ENCODE measurements at places on chromosomes 4 and X.

DNA sequence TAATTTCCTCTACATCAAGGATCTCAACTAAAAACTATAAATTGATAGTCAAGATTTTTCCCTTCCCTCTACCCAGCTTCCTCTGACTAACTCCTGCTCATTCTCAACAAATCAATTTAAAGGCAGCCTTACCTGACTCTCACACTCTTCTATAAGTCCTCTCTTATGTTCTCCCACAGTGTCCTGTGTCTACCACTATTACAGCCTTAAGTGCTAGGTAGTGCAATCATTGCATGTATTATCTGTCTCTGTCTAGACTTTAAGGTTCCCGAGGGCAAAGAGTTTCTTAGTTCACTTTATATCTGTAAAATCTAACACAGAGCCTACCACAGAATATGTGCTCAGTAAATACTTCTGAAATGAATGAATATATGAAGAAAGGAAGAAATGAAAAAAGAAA is 123.7 kb downstream of the BTC start:
- DNase-seq, result no peak

- peak; percentile 26 for DNase-seq
Measured at GRCh38 chr4:148061141-148061481, 329.2 kb downstream of the ARHGAP10 start.

GRCh38 chrX:68874076-68874475 is 45.3 kb downstream of the EFNB1 start:
- DNase-seq, result no peak

- no peak for DNase-seq
Measured at GRCh38 chr4:153555730-153556434, 89.7 kb downstream of the TMEM131L start.

- DNase-seq, result no peak
Measured at GRCh38 chr4:121239951-121240350, 75.8 kb upstream of the TNIP3 start.

GRCh38 chrX:80282535-80282934 is 137.7 kb upstream of the TENT5D start:
- DNase-seq, result no peak

DNA sequence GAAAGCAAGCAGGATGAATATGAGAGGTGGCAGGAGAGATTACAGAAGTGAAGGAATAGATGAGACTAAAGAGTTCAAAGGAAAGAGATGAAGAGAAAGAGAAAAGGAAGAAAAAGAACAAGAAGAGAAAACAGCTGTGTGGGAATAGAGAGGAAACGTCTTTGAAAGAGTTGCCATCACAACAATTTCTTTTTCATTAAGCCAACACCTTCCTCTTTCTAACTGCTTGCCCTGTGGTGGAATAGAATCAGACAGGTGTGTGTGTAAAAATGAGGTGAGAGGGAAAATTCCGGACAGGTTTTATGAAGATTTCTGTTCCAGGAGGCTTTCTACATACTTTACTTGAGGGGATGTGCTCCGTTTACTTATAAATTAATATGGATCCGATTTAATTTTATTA is 28.8 kb downstream of the DTHD1 start:
- no peak for DNase-seq

DNA sequence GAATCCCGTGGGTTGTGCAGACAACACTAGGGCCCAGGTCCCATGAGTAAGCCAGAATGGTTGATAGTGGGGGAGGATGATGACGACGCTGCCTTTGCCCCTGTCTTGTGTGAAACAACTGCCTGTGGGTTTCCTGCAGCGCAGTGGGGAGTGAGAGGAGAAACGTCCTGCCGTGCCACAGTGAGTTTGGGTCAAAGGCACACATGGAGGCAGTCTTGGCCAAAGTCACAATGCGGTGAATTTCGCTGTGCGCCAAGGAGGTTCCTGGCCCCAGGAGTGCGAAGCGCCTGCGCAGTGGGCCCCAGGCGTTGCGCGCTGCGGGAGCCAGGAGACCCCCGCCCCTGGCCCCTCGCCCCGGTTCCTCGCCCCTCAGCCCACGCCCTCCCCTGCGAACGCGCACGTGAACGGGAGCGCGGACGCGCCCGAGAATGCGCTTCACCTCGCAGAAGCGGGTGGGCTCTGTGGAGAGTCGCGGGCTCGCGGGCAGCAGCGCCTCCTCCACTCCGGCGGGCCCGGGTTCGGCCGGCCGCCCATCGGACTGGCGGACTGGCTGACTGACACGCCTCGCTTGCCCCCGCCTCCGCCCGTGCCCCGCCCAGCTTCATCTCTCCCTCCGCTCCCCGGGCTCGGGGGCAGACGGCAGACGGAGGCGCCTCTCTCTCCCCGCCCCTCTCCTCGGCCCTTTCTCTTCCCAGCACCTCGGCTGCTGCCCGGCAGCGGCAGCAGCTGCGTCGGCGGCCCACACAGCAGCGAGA is at the start of gene NUDT10:
TSS of gene NUDT10 (plus strand) at position 635 of the 755 bp plus-strand sequence. CDS start 144 bp downstream, outside the sequence.
- peak; percentile 2 for DNase-seq

- no peak for DNase-seq
Measured at GRCh38 chr4:29081234-29081955, 1638.8 kb upstream of the PCDH7 start.

DNA sequence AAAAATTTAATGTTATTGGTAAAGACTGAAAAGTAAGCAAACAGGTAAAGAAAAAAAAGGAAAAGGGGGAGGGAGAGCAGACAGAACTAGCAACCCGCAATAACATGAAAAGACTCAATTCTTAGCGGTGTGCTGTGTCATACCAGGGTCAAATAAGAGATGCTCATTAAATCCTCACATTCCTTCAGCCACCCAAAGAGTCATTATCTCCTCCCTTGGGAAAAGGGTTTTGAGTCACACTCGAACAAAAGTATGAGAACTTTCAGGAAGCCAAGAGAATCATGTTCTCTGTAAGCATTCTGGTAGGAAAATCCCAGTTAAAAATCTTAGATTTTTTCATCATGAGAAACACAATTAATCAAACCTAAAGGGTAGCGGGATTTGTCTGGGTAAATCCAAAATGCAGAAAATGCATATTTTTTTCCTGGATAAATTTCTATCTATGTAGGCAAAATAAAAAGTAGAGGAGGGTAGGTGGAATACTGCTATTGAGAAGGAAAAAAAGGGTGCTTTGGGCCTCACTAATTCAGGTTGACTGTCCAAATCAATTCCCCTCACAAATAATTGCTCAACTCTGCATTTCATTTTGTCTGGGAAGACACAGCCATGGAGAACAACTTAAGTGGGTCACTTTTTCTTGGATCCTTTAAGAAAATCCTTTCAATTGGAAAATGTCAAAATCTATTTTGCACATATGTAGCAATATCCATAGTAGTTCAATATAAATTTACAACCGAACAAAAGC is 23.2 kb downstream of the TNIP3 start:
- DNase-seq, result no peak
